ENCODE measurements at places on chromosomes 2 and 18. TPM values are rescaled to one million over a fixed set of nuclear protein-coding genes. Genes with fewer than 3 reads are reported as not detected.

TUBA4B gene
- total RNA-seq: not detected

ANKRD29 gene
- total RNA-seq: 11.2 TPM

DNA sequence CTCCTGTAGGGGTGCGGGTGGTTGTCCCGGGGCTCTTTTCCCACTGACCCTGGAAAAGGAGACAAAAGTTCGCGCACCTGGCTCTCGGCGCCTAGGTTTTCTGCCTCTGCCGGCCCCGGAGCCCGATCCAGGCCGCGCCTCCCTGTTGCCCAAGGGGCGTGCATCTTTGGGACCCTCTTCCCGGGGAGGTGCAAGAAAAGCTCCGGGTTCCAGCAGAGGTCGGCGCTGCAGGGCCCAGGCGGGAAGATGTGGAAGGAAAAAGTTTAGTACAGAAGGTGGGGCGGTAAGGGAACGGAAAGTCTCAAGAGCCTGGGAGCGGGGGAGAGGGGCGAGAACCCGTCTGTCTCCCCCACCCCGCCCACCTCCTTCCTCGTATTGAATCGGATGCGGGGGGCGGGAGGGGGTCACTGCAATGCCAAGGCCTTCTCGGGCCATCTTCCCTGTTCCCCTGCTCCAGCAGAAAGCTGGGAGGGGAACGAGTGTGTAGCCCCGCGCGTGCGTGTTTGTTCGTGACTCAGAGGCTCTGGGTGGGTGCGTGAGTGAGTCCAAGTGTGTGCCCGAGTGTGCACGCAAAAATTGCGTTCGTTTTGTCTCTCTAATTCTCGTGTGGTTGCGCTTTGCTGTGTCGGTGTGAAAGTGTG is 6.3 kb upstream of the EN1 start:
- no peak for ATAC-seq

DNA sequence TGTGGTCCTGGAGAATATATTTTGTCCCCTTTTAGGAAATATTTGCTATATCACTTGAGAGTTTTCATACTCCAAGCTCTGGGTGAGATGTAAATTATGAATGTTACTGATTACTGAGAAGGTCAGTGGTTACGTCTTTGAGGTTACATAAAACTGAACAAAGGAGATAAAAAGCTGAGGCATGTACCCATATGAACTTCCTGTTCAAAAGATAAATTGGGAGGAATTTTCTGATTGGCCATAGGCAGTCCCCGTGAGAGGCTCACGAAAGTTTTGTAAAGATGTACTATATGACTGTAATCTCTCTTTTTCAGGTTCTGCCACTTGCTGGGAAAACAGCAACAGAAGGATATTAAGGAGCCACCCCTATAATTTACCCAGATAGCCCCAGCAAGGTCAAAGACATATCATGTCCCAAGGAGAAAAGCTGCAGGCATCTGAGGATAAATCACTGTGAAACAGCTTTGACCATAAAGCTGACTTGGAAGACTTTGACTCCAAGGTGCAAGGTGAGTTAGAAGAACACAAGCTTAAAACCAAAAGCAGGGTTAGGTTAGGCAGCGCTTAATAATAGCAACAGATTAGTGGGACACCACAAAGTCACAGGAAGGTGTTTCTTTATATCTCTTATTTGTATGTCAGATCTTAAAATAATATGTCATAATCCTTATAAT is 90.4 kb downstream of the OSBPL6 start:
- no peak for ATAC-seq

DNA sequence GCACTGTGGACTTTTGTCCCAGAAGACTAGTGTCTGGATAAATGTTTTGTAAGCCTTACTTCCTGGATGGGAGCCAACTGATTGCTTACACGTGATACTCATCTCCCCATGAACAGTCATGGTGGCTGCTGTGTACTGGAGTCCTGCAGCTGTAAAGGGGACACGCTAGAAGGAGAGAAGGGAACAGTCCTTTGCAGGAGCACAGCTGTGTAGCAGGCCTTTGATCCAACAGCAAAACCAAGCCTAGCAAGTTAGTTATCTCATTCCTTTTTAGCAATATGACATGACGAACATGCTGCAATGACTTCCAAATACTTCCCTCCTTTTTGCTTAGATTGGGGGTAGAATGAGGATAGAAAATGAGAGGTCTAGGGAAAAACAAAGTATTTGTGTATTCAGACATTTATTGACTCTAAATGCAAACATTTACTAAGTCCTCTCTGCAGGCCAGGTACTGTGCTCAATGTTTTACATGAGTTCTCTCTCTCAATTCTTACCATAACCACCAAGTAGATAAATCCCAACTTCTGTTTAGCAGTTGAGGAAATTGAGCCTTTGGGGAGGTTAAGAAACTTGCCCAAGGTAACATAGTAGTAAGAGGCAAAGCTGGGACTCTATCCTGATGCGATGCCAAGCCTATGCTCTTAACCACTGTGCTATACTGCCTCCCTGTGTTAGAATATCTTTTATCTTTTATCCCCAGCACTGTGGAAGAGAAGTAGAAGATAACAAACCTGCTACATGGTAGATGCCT is 55.4 kb upstream of the CD28 start:
- peak; percentile 92 for ATAC-seq

DNA sequence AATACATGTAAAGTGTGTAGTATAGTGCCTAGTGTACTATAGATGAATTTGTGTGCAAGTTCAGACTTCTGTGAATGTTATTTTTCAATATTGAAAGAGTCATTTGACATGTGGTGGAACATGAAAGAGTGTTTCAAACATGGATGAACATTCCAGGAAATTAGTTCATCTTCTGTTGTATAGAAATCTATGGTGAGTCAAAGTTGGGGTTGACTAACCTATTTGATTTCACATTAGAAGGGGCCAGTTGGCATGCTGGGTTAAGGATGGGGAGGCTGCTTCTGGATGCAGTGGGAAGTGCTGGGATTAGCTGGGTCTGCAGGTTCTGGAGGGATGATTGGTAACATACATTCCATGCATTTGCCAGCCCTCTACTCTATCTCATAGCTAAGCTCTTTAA is 50.6 kb downstream of the LYPD6B start:
- ATAC-seq: no peak

GRCh38 chr2:75303227-75303626 is 103.9 kb upstream of the TACR1 start:
- no peak for ATAC-seq

- peak; percentile 62 for ATAC-seq
These were observed 27.5 kb downstream of the SIX2 start for GRCh38 chr2:44981714-44982108.

RMC1 gene
- 17.4 TPM for total RNA-seq

LYG2 gene
- total RNA-seq: not detected

GRCh38 chr2:215931256-215931903 is 82.0 kb downstream of the MREG start:
- peak; percentile 77 for ATAC-seq

DNA sequence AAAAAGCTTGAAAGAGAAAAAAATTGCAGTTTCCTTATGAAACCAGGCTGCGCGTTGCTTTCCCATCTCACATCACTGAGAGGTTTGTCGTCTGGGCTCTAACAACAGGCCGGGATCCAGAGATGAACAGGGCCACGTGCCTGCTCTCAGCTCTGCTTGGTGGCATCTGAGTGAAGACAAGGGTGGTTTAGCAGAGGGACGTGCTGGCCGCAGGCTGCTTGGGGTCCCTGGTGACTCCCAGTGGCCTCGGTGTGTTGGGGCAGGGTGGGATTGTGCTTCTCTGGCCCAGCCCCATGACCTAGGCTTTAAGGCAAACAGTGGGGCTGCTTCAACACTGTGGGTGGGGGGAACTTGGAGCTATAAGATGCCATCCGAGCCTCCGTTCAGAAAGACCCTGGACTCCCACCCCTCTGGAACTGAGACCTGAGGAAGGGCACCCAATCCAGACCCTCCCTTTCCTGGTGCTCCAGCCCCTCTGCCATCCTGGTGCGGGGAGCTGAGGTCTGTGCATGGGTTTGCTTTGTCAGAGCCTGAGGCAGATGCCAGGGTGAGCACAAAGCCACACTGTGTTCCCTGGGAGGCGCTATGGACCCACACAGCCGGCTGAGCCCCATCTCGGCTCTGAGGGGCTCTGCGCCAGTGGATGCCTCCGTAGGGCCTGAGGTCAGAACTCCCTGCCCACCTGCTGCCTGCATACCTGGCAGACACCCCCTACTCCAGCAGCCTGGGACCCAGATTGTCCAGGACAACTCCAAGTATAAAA is 18.4 kb upstream of the HPCAL1 start:
- no peak for ATAC-seq

DNA sequence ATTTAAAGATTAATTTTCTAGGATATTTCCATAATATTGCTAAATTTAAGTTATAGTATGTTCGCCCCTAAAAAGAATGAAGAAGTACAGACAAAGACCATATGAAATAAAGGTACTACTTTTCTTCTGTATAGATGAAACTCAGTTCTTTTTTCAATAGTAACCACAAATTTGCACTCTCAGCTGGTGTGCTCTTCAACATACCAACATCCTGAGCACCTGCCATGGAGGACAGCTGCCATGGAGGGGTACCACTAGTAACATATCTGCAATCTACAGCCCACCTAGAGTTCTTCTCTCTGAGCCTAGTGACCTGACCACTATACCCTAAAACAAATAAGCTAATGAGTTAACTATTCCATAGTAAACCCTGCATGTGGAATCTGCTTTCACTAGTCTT is 36.8 kb upstream of the ERCC3 start:
- no peak for ATAC-seq

C2orf78 gene
- not detected for total RNA-seq

GRCh38 chr18:46324087-46324955 is 220.1 kb downstream of the HAUS1 start:
- ATAC-seq: peak; percentile 84

DNA sequence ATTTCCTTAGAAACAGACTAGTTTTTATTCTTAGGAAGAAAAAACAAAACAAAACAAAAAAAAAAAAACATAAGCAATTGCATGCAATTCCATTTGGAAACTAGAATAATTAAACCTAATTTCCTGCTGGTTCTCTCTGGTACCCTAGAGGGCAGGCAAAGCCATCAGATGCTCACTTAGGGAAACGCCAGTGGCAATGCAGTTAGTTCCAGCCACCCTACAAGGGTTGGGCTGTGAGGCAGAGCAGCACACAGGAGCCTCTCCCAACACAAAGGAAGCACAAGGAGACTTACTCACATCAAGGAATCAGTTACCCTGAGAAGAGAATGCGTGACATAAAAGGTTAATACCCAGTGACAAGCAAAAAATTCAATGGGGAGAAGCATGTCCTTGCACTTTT is 28.8 kb downstream of the CCDC93 start:
- no peak for ATAC-seq

DNA sequence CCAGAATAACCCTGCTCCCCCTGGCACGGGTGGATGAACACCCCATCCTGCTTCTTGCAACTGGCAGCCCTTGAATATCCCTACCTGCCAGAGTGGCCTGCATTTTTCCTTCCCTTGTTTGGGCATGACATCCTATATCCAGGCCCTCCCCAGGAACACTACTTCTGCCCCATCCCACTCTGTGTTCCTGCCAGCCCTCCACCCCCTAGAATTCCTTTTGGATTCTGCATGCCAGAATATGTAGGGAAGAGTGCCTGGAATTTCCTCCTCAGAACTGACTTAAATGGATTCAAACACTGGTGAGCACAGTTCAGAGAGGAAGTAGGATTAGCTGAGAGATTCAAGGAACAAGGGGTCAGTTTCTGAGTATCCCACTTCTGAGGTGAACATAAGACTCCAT is 123.5 kb upstream of the PELI1 start:
- no peak for ATAC-seq

ALK gene
- total RNA-seq: 0.04 TPM

DNA sequence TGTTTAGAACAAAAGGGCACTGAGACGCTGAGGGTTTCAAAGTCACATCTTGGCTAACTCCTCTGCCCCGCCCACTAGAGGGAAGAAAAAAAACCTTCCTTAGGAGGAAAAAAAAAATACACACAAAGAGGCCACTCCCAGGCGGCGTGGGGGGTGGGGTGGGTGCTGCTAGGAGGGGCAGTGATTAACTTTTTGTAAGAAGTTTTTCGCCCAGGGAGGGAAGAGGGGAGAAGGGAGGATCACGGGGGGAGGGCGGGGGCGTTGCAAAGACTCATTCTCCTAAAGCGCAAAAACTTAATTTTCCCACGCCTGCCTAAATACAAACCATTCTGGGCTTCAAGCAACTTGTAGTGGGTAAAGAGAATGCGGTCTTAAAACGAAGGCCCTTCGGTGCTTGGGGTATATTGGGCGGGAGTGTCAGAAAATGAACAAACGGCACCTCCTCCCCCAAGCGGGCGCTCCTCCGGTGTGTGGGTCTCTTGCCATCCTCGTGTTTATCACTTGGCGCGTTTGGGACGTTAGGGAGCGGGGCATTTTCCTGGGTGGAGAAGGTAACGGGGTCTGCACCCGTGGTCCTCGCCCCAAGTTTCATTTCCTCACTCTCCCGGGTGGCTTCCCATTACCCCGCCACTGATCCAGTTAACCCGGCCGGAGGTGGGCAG is 1.7 kb downstream of the CXCR4 start:
- peak; percentile 7 for ATAC-seq

DNA sequence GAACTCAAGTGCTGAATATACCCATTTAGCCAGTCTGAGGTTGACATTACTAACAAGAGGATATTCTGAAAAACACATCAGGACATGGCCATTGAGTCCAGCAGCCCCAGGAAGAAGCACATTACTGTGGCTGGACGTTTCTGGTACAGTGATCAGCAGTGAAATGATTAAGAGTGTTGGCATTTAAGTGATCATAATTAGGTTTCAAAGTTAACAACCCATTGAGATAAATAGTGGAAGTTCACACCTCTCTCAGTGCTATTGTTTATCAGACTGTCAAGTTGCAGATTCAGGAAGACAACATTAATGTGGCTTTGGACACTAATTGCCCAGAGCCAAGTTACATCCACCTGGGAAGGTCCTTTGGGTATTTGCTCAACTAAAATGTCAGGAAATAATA is 139.5 kb upstream of the GAREM1 start:
- no peak for ATAC-seq

TOGARAM2 gene
- 0.16 TPM for total RNA-seq

DNA sequence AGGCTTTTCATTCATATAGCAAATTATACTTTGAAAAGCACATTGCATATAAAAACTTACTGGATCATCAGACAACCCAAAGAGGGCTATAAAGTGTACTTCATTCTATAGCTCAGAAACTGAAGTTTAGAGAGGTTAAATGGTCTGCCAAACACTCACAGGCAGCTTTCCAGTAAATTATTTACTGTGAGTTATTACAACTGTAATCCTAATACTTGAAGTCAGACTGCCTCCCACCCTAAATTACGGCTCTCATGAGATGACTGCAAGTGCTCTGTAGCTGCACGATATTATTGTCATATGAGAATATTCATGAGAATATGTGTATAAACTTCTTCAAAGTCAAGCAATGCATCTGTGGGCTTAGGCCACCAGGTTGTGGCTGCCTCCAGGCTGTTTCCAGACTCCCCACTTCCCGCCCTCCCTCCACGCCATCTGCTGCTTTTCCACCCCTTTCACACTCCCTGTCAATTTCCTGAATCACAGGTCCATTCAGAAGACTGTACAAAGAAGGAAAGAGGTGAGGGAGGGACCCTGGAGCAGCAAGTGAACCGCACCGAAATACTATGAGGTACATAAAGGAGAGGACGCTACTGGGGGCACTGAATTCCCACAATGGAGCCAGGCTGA is 111.1 kb upstream of the SPOPL start:
- ATAC-seq: no peak

All from esophagus mucosa (tissue), 1 donor.